A549 (cell line): ENCODE measurements at places on chromosomes 1 and 21. TPM values are rescaled to one million over a fixed set of nuclear protein-coding genes. Genes with fewer than 3 reads are reported as not detected.
A peak's percentile ranks its signal among the peaks of the same experiment; 100 is the strongest.

Gene TRIM58
- polyA plus RNA-seq: not detected in 3 replicates

Gene TSNAX
- polyA plus RNA-seq: 48.5 to 51.9 TPM (median 51.4 TPM) in 3 replicates

Gene HAPLN2
- 0.10 to 0.16 TPM (median 0.13 TPM) in 3 replicates for polyA plus RNA-seq

Gene LCE3D
- polyA plus RNA-seq: 0.18 to 0.39 TPM (median 0.18 TPM) in 3 replicates

- peak; percentile 59 for DNase-seq
Measured at GRCh38 chr1:218380125-218380977, 35.2 kb downstream of the TGFB2 start.

DNA sequence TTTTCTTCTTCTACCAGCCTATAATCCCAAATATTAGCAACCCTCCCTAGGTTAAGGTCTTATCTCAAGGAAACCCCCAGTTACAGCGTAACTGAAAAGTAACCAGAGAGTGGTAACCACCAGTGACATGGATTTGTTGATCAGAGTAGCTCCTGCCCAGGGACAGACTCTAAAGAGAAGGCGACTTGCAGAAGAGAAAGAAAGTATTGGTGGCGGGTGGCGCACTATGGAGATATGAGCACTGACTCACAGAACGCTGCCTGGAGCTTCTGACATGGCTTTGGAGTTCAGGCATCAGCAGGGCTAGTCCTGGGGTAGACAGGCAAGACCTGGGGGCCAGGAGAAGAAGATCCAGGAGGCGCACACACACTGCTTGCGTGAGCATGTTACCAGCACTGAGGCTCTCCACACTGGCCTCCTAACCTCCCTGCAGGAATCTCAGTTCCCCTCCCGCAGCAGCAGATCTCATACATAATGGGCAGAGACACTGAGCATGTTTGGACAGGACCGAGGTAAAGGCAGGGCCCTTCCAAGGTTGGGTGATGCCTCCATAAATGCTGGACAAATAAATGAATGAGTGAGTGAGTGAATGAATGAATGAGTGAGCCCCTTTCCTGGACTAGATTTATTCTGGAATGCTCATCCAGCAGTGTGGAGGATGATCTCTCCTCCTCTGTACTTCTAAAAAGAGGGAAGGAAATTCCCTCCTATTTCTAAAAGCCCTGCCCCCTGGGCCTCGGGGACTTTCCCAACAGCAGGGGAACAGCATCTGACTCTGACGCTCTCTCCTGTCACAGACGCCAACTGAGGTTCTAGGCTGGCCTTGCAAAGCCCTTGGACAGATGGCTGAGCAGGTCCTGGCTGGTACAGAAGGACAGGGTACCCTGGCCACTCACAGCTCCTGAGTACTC lies 175.5 kb downstream of the CLIC6 start:
- DNase-seq: no peak

GRCh38 chr1:189805735-189806134 lies 671.9 kb downstream of the BRINP3 start:
- DNase-seq: no peak

DNA sequence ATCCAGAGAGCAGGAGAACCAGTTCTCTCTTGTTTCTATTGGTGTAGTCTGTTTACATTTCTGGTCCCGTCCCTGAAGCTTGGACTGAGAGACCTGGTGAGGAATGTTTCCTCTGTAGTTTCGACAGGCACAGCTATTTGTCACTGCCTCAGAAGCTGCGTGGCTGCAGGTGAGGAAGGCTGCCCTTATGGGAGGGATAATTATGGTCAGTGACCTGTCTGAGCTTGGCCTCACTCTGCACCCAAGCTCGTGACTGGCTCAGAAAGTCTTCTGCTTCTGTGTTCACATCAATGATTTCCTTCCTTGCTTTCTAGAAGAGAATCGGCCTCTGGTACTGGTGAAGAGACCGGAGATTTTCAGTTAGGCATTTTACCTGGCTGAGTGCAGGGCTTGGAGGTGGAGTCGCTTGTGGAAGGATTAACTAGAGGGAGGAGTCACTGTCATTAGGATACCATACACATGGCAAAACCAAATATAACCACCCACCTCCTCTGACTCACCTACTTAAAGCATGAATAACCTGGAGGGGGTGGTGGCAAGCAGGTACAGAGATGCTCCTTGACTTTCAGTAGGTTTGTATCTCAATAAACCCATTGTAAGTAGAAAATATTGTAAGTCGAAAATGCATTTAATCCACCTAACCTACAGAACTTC lies 19.9 kb upstream of the WDR26 start:
- DNase-seq: no peak

DNA sequence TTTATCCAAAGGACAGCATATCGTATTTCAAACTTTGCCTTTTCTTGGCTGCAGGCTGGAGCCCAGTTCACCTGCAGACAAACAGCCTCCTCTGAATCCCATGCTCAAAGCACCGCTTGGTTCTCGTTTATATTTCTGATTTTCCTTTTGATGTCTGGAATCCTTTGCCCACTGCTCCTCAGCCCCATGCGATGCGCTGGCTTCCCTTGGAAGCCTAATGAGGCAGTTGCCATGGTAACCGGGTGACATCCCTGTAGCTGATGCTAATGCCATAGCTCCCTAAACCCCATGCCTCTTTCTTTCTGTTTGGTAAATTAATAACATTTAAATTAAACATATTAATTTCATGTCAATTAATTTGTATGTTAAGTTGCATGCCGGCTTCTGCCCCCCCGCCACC lies 327.1 kb downstream of the PRDM2 start:
- DNase-seq: no peak

DNA sequence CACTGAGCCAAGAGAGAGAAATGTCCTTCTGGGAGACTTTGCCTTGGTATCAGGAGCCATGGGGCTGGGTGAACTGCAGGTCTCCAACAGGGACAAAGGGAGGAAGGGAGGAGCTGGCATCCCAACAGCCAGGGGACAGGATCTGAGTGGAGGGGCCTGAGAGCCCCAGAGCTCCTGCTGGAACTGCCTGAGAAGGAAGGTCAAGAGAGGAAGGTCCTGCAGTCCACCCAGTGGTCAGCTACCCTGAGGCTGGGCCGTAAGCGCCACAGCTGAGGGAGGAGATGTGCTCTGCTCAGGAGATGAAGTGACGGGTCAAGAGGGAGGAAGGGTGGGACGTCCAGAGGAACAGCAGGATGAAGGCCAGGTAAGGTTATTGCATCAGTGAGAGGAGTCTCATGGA lies 7.5 kb upstream of the CLEC20A start:
- DNase-seq: no peak

GRCh38 chr1:91552091-91552490 lies 51.4 kb downstream of the CDC7 start:
- no peak for DNase-seq
